Dermis blood vessel endothelial cell (primary cell): ENCODE measurements at places on chromosomes 5 and 9. TPM values are rescaled to one million over a fixed set of nuclear protein-coding genes. Genes with fewer than 3 reads are reported as not detected.

CCNJL gene
- 8.0 and 10.4 TPM in 2 replicates for total RNA-seq

- peak; percentile 67 for DNase-seq
Measured at GRCh38 chr9:8733131-8733954, 933.8 kb upstream of the DMAC1 start.

DNA sequence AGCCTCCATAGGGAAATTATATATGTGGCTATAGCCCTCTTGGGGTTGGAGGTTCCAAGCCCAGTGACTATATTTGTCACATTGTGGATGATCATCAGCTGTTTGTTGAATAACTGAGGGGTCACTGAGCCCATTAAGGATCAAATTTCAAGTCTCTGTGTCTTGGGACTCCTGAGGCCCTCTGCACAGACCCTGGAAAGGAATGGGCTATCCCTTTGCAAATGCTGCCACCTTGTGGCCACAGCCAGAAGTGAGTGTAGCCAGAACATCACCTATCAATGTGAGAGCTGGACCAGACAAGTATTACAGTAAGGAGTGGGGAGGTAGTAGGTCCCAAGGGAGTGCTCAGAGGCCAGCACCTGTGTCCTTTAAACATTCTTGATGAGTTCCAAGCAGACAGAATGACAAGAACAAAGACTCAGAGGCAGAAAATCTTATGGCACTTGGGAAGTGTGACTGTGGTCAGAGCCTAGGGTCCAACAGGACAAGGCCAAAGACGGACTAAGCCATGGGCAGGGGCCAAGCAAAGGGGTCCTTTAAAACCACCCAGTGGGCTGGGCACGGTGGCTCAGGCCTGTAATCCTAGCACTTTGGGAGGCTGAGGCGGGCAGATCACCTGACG lies 8.2 kb downstream of the RPP25L start:
- peak; percentile 84 for DNase-seq

GRCh38 chr5:171823269-171823668 lies 37.7 kb downstream of the SMIM23 start:
- DNase-seq = no peak

- DNase-seq = no peak
Measured at GRCh38 chr5:66009277-66009676, 82.9 kb downstream of the ERBIN start.

- DNase-seq = peak; percentile 24
Measured at GRCh38 chr9:22049411-22049810, 40.3 kb upstream of the CDKN2B start.

DNA sequence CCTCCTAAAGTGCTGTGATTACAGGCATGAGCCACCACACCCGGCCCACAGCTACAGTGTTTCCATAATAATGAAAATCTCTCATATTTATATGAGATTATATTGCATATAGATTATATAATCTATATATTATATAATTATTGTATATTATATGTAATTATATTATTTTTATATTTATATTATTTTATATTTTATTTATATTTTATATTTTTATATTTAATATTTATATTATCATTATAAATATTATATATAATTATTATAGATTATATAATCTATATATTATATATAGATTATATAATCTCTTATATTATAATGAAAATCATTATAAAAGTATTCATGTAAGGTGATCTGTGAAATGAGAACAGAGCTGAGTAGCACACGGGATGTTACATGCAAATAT lies 11.5 kb downstream of the ANKRD18B start:
- DNase-seq = no peak

GRCh38 chr5:169442403-169442874 lies 141.1 kb upstream of the SPDL1 start:
- no peak for DNase-seq
